A549 treated with Hydrocortisone at 1 μM for 4 hours (cell line): ENCODE measurements at places on chromosomes 3 and 15. TPM values are rescaled to one million over a fixed set of nuclear protein-coding genes. Genes with fewer than 3 reads are reported as not detected.

The RBP2 gene
- not detected in 5 replicates for total RNA-seq

The SLC35G2 gene
- total RNA-seq: 23.6 to 29.0 TPM (median 28.0 TPM) in 5 replicates

The NRG4 gene
- 0.47 to 2.8 TPM (median 0.69 TPM) in 5 replicates for total RNA-seq

The HRG gene
- total RNA-seq: not detected in 5 replicates

The MKRN2OS gene
- not detected in 5 replicates for total RNA-seq

The ABI3BP gene
- total RNA-seq: 1.1 to 2.5 TPM (median 1.2 TPM) in 5 replicates

The PRKCI gene
- total RNA-seq: 12.1 to 20.5 TPM (median 17.9 TPM) in 5 replicates

The CHRNA5 gene
- total RNA-seq: 29.7 to 34.6 TPM (median 32.5 TPM) in 5 replicates

The SUCLG2 gene
- total RNA-seq: 34.1 to 52.0 TPM (median 37.4 TPM) in 5 replicates

The GABRG3 gene
- 0.24 to 0.62 TPM (median 0.48 TPM) in 5 replicates for total RNA-seq

The UBA7 gene
- 0.23 to 0.85 TPM (median 0.54 TPM) in 5 replicates for total RNA-seq

The CNBP gene
- total RNA-seq: 341 to 385 TPM (median 346 TPM) in 5 replicates

The IQCF5 gene
- not detected in 5 replicates for total RNA-seq

The HGD gene
- 16.4 to 23.7 TPM (median 21.8 TPM) in 5 replicates for total RNA-seq

The TBC1D23 gene
- total RNA-seq: 11.0 to 15.0 TPM (median 12.9 TPM) in 5 replicates

The ROPN1 gene
- not detected in 5 replicates for total RNA-seq

The INSYN1 gene
- 1.9 to 3.0 TPM (median 2.3 TPM) in 5 replicates for total RNA-seq
